Uterus (tissue), 4 donors: ENCODE measurements at places on chromosomes 1 and 21.

DNA sequence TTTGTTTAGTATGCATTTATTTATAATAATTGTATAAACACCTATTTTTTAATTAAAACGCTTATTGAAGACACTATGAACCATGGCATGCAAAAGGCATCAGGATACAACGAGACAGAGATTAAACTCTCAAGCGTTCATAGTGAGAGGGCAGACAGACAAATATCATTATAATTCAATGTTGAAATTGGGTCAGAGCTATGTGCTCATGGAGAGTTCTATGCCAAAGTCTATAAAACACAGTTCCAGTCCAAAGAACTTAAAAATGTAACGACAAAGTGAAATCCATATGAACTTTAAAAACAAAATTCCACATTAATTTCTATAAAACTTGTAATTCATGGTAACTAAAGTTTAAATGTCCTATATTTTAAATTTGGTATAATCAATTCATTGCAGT lies 724.0 kb downstream of the LTN1 start:
- DNase-seq: no peak

GRCh38 chr1:24278726-24279125 lies 40.4 kb upstream of the GRHL3 start:
- DNase-seq: no peak

DNA sequence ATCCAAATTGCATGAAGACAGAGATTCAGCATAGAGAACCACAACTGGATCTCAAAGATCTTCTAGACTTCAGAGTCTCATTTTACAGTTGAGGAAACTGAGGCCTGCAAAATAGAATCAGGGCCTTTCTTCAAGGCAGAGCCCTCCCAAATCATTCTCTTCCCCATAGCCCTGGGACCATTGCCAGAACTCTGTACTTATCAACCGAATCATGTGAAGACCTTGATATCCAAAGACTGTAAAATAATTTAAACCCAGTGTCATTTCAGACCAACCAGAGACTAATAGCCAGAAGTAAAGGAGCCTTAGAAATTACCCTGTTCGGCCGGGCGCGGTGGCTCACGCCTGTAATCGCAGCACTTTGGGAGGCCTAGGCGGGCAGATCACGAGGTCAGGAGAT lies 90.1 kb downstream of the DTL start:
- no peak for DNase-seq

DNA sequence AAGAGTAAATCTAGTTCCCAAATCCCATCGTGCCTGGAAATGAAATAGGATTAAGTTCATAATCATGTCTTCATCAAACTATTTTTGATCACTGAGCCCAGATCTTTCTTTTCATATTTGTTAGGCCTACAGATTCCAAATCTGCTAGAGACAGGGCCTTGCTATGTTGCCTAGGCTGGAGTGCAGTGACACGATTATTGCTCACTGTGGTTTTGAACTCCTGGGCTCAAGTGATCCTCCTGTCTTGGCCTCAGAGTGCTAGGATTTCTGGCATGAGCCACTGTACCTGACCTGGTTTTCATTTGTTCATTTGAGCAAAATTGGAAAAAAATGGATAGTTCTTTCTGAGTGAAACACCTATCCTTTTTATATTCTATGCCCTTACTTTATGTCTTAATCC lies 28.0 kb upstream of the DIPK1A start:
- no peak for DNase-seq

- no peak for DNase-seq
These were observed 104.5 kb upstream of the LMO4 start for GRCh38 chr1:87224201-87224600.
